ENCODE measurements at places on chromosomes 16 and 17.

GRCh38 chr16:50213939-50214519 is 52.3 kb upstream of the ADCY7 start:
- DNase-seq, result no peak

GRCh38 chr17:8494506-8495111 is 58.9 kb downstream of the NDEL1 start:
- no peak for DNase-seq

- DNase-seq, result no peak
Measured at GRCh38 chr16:11561856-11562255, 24.9 kb downstream of the LITAF start.

DNA sequence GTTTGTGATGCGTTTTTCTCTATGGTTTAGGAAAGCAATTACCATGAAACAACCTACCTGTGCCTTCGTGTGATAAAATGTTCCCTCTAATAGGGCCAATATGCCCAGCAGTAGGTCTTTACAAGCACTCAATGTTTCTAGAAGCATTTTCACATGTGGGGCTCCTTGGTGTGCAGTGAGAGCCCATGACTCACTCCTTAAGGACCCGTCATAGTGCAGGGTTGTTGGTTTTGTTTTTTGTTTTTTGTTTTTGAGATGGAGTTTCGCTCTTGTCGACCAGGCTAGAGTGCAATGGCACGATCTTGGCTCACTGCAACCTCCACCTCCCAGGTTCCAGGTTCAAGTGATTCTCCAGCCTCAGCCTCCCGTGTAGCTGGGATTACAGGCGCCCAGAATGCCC is 31.1 kb upstream of the ZFP90 start:
- DNase-seq, result no peak

DNA sequence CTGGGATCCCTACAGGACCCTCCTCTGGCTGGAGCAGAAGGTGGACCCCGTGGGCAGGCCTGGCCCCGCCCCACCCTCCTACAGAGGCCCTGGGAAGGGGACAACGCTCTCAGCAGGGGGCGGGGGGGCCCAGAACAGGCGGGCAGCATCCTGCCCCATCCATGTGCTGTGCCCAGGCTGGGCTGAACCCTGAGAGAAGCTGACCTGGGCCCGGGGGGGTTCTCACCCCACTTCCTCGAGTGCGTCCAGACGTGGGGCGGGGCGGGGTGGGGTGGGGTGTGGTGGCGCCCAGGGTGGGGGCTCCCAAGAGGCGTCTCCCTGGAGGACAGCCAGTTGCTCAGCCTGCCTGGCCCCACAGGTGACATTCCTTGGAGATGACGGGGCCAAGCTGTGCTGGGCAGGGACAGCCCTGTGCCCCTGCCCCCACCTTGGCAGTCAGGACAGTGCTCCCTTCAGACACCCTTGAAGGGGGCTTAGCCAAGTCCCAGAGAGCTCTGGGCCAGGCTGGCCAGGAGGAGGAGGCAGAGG is 390 bp upstream of the UNC13D start:
- DNase-seq, result no peak

- no peak for DNase-seq
Measured at GRCh38 chr16:3161235-3162018, 26.6 kb upstream of the OR1F1 start.

DNA sequence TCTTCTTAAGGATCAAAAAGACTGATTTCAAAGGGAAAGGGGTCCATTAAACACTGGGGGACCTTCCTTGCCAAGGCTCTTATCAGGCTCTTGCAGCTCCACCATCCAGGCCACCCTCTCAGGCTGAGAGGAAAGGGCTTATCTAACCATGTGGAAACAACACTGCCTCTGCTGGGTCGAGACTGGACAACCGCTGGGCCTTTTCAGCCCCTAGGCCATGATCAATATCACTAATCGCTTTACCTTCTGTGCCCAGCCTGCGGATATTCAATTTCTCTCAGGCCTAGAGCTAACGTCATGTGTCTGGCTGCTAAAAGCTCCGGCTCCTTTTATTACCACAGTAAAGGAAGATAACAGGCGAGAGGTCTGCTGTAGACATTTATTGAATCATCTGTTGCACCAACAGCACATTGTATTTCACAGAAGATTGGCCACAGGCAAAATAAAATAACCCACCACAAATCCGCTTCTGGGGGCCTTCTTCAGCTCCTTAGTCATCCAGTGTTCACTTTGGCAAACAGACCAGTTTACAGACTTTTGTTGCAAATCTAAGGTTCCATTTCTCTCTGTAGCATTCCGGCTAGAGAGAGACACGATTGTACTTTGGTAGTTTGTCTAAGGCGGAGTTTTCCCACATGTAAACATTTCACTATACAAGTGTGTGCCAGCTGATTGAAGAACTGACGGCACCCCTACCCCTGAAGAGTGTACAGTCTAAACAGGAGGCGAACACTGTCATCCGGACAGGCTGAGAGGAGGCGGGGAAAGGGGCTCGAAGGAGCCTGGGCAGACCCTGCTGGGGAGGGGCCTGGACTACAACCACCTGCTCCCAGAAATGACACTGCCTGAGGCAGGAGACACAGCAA is 13.9 kb downstream of the CYB561 start:
- DNase-seq, result no peak

GRCh38 chr16:86031141-86031678 is 132.2 kb downstream of the IRF8 start:
- DNase-seq, result no peak

DNA sequence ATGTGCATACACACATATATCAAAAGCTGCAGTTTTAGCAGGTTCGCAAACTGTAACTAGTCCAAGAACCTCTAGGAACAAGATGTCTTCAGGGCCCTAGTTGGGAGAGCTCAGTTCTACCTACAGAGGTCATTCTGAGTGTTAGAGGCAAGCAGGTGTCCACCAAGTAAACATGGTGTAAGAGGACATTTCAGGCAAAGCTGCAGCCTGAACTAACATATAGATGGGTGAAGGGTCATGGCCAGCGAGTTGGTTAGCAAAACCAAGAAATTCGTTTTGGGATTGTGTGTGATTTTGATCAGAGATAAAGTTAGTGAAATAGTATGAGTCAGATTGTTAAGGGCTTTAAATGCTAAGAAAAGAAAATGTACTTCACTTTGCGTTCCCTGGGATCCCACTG is 24.6 kb downstream of the C17orf75 start:
- no peak for DNase-seq

All from stimulated activated naive CD8-positive, alpha-beta T cell treated with anti-CD3 and anti-CD28 coated beads, Interleukin-15, Interleukin-2, amounts not matched to agents 100 U/mL and 50 U/mL, for 24 hours (primary cell).